ENCODE measurements at places on chromosomes 2 and 18. TPM values are rescaled to one million over a fixed set of nuclear protein-coding genes. Genes with fewer than 3 reads are reported as not detected.

DNA sequence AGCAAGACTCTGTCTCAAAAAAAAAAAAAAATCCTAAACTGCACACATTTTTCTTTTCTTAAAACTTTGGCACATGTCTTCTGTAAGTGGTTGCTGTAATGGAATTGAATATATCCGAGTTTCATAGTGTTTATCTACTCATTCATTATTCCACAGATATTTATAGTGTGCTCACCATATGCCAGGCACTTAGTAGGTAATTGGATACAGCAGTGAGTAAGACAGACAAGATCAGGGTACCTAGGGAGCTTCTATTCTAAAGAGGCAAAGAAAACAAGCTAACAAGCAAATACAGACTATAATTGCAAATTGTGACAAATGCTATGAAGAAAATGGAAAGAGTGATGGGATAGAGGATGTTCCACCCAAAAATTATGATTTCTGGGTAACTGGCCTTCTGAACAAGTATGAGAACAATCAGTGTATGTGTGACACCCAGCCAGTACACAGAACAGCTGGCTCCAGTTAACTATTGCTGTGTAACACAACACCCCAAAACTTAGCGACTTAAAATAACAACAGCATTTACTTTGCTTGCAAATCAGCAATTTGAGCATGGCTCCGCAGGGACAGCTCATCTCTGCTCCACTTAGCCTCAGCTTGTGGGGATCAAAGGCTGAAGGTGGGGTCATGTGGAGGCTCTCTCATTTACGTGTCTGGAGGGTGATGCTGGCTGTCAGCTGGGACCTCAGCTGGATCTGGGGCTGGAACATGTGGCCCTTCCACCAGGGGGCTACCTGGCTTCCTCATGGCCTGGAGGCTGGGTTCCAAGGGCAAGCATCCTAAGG, 224.9 kb downstream of the INSIG2 start:
- no peak for DNase-seq

DNA sequence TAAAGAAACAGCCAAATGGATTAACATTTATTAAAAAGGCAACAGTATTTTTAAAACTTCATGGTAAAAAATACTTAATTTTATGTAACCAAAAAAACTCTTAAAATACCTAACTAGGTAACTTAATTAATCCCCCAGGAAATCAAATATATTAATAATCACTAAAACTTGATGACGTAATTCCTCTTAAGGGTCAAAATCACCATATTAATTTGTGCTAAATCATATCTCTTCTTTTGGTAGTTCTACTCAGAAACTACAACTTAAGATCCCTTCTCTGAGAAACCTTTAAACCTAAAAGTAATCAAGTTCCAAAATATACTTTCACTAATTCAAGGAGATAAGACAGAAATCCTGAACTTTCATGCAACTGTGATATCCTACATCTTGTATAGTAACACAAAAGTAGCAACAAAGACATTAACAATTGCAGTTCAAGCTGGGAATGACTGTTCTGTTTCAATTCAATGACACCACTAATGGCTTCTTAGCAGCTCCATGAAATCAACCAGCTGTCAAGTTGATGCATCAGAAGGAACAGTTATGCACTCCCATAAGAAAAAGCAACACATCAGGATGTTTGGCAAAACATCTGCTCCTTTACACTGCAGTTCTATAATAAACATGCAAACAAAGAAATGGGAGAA, 4.0 kb downstream of the BAZ2B start:
- DNase-seq = peak; percentile 25

DNA sequence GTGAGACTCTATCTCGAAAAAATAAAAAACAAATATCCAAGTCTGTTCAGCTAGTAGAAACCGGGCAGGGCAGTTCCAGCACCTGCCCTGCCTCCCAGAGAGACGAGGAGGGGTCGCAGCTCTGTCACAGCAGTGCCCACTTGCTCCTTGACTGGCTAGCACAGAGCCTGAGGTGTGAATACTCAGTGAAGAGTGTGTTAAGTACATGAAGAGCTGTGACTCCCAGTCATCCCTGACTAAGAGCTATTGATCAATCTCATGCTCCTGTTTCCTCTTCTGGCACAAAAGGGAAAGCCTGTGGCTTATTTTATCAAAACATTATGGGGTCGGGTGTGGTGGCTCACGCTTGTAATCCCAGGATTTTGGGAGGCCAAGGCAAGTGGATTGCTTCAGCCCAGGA, 83.0 kb upstream of the FZD7 start:
- no peak for DNase-seq

- DNase-seq = no peak
Observed at GRCh38 chr2:211477537-211478275, 921.3 kb downstream of the CPS1 start.

The SCTR gene
- not detected for total RNA-seq

GRCh38 chr2:148867079-148867769, 7.8 kb upstream of the KIF5C start:
- no peak for DNase-seq

DNA sequence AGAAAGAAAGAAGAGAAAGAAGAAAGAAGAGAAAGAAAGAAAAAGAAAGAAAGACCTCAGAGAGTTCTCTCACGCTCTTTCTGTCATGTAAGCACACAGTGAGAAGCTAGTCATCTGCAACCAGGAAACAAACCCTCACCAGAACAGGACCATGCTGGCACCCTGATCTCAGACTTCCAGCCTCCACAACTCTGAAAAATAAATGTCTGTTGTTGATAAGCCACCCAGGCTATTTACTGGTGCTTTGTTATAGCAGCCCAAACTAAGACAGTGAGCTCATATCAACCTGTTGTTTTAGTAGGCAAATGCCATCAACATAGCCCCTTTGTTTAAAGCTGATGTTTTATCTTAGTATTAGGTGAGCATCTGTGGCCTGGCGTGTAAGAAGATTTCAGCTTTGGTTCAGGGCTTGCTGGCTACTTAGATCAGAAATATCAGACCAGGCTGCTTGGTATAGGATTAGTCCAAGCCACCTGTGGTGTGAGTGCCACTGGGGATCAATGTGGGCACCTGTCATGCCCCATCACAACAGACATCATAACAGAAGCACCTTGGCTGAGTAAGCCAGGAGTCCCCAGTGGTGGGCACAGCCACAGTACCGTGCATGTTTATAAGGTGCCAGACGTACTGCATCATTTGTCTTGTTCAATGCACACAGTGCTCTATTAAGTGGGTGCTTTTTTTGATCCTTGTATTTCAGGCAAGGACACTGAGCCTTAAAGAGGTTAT, 94.4 kb downstream of the LBH start:
- no peak for DNase-seq

The CLEC4F gene
- total RNA-seq = not detected

DNA sequence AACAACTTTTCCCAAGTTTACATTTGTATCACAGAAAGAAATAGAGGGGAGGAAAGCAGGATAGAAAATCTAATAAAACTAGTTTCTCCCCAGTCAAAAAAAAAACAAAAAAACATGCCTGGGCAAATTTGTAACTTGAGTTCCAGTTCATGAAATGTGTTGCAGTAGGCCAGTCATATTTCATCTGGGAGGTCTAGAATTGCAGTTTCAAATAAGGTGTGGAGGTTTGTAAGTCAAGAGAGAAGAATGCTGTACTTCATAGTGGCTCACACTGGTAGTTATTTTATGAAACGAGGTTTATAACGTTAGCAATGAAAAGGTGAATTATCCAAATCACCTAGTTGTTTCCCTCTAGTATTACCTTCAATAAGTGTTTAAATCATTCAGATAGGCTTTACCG, 1313.9 kb upstream of the SLC39A10 start:
- no peak for DNase-seq

GRCh38 chr18:5627776-5628511, 84.1 kb upstream of the EPB41L3 start:
- DNase-seq = no peak

GRCh38 chr2:144201868-144202468, 318.0 kb downstream of the ZEB2 start:
- no peak for DNase-seq

GRCh38 chr2:98468621-98469236, 24.1 kb downstream of the INPP4A start:
- DNase-seq = no peak

DNA sequence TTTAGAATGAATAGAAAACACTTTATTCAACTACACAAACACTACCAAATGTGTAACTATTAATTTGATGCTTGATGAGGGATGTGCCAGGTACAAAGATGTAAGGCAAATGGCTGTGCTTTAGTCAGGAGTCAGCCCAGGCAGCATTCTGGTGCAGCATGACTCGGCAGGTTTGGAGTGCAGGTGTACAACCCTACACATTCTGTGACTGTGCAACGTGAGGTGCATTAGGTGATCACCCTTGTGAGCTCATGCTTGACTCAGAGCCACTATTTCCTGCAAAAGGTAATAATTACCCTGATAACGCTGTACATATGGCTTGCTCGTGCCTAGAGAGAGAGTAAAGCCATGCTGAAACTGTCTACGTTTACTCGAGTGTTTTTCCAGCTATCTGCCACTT, 288.7 kb upstream of the DSEL start:
- no peak for DNase-seq

The UGT1A8 gene
- total RNA-seq = not detected

DNA sequence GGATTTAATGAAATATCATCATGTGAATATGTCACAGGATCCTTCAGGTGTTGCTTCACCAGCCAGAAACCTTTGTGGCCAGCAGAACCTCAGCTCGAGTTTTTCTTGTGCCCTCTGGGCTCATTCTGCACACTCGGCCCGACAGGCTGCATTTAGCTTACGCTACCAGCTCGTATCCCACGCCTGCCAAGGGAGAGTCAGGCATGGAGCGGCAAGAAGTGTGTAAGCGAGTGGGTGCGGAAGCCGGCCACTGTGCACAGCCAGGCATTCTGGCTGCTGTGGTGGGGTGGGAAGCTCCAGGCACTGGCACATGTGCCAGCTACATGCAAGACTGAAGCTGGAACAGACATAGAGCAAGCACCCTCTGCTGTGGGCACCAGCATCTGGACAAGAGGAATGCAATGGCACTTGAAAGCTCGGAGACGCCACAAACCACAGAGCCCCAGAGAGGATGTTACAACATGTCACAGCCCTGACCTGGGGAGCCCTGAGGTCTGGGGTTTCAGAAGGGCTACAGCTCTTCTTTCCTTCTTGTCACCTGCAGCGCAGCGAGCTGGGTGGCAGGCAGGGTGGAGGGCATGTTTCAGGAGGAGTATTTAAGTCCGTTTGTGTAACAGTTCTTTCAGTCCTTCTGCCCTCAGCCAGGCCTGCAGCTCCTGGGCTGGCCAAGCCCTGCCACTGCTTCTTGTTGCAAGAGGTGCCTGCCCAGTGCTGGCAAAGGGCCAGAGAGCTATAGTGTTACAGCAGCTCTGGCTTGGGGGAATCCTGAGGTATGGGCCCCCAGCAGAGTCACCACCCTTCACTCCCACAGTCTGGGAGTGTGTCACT, 257.3 kb upstream of the HNMT start:
- peak; percentile 33 for DNase-seq

The NEU2 gene
- not detected for total RNA-seq

GRCh38 chr18:71001597-71001996, 712.8 kb downstream of the SOCS6 start:
- no peak for DNase-seq

The ZCCHC2 gene
- 5.3 TPM for total RNA-seq

The NTSR2 gene
- total RNA-seq = not detected

The LCT gene
- total RNA-seq = 0.14 TPM

DNA sequence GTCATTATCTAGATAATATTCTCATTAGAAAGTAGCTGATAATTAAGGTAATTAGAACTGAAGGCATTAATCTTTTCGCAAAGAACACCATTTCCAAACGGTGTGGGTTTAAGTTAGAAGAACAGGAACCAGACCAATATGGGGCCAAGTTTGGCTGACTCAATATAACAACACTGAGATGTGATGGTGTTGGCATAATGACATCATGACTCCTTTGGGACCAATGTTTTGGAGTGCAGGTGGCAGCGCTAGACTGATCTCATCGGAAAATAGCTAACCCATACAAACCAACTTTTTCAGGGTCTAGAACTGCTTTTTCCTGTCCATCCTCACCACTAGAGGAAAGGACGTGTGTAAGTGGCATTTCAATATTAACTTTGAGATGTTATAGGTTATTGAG, 1171.7 kb upstream of the ZEB2 start:
- DNase-seq = no peak

The RBKS gene
- total RNA-seq = 3.6 TPM

Data from H4 (cell line).